ENCODE measurements at places on chromosomes 6 and 20. TPM values are rescaled to one million over a fixed set of nuclear protein-coding genes. Genes with fewer than 3 reads are reported as not detected.

GRCh38 chr6:73233048-73233447, 7.8 kb upstream of the KHDC1L start:
- DNase-seq: no peak

DNA sequence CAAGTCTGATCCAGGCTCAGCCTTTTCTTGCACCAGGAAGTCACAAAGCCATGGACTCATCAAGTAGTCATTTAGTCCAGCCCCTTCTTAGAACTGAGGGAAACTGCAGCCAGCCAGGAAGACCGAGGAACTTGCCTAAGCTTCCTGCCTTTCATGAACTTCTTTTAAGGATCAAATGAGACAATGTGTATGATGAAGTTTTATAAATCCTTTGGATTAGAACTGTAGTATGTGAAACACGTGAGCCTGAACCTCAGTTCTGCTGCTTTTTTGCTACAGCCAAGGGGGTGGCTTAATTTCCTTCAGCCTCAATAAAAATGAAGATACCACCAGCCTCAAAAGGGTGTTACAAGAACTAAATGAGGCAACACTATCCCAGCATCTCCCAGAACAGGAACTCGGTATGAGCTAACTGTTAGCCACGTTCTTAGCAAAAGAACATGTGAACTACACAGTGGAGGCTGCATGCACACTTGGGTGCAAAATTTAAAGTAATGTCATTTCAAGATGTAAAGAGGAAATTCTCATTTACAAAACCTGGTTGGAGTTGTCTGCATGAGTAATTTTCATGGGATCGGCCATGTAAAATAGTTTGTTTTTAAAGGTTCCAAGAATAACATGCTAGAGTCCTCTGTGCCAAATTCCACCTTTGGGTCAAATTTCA, 76.0 kb upstream of the TBC1D7 start:
- no peak for DNase-seq

DNA sequence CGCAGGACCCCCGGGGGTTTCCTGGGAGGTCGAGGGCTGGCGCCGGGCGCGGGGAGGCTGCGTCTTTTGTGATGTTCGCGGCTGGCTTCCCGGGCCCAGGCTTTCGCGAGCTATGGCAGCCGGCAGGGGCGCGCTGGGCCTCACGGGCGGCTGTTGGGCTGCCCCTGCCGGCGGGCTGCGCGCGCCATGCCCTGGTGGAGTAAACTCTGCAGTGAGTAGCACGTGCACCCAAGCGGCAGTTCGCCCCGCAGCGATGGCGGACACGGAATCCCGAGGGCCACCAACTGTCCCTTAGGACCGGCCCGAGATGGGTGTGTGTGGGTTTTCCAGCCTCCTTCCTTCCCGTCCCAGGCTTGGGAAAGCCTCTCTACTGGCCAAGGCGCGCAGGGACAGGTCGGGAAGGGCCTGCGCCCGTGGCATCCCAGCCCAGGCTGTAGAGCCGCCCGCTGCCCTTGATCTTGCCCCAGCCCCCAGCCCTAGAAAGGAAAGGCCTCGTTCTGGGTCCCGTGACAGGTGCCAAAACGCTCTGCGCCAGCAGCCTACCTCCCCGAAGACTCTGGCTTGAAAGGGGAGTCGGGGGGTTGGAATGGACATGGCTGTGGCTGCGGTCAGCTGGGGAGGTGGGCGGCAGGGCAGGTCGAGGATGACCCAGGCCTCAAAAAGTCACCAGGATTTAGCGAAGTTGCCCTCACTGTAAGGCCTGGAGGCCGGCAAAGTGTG, 49.7 kb downstream of the ZBTB2 start:
- no peak for DNase-seq

SEL1L2 gene
- total RNA-seq: 0.43 TPM

PRPH2 gene
- 0.30 TPM for total RNA-seq

TRMT11 gene
- 13.5 TPM for total RNA-seq

Data from Right ventricle myocardium superior (tissue), 1 donor.